ENCODE measurements at places on chromosomes 11 and 22.
A peak's percentile ranks its signal among the peaks of the same experiment; 100 is the strongest.

DNA sequence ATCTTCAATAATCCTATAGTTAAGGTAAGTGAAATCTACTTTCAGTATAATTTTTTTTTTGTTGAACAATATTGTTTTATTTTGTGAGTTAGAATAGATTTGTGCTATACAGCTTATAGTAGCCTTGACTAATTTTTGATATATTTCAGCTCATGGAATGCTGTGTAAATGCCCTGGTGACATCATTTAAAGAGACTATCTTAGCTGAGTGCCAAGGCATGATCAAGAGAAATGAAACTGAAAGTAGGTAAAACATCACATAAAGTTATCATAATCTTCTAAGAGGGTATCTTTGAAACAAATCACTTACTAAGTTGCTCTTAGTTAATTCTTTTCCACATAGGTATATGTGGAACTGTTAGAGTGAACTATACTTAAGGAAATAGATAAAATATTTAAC is 51.4 kb upstream of the ACAT1 start:
- no peak for DNase-seq

DNA sequence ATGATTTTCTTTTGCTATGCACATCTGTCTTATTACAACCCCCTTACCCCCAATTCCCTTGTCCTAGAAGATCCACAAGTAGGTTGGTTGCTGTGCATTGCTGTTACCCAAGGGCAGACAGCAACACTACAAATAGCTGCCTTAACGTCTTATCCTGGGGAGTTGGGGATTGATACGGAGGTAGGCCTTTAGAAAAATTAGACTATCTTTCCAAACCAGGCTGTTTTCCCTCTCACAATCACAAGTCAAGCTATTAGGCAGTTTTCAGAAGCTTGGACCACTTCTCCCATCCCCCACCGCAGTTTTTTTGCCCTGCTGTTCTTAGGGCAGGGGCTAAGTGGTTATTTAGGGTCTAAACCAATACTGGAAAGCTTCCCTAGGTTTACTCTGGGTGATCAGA is 2.8 kb upstream of the PHLDB1 start:
- DNase-seq: no peak

- no peak for DNase-seq
These were observed 37.0 kb downstream of the CYB5R2 start for GRCh38 chr11:7636350-7636749.

- DNase-seq: no peak
These were observed 25.2 kb downstream of the DCPS start for GRCh38 chr11:126328938-126329643.

GRCh38 chr11:117281159-117281558 is 10.0 kb upstream of the BACE1-AS start:
- no peak for DNase-seq

GRCh38 chr11:108751444-108751843 is 86.6 kb downstream of the DDX10 start:
- no peak for DNase-seq

- no peak for DNase-seq
These were observed 39.6 kb upstream of the CTTN start for GRCh38 chr11:70358753-70359152.

DNA sequence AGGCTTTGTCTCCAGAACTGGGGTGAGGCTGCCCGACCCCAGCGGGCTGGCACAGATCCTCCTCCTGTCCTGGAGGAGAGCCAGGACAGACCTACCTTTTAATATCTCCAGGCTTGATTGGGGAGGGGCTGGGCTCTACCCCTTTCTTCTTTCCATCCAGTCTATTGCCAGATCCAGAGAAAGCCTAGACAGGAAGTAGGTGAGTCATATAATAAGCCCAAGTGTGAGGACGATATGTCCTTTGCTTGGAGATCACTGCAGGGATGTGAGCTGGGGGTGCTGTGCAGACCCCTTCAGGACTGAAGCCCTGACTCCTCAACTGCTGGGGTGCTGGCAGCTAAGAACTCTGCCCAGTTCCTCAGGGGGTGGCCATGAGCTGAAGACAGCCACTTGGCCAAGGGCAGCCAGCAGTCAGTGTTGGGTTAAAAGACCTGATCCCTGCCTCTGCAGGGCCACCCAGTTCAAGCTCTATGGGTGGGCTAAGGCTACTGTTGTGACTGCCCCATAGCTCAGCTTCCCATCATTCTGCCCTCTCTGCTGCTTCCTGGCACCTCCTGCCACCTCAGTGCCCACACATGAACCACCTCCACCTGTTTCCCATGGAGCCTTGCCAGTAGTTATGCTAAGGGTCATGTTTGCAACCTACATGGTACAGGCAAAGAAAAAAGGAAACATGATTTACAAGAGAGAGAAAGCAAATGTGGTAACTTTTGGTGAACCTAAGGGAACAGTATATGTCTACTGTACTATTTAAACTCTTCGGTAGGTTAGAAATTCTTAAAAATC is 8.3 kb upstream of the C22orf39 start:
- no peak for DNase-seq

DNA sequence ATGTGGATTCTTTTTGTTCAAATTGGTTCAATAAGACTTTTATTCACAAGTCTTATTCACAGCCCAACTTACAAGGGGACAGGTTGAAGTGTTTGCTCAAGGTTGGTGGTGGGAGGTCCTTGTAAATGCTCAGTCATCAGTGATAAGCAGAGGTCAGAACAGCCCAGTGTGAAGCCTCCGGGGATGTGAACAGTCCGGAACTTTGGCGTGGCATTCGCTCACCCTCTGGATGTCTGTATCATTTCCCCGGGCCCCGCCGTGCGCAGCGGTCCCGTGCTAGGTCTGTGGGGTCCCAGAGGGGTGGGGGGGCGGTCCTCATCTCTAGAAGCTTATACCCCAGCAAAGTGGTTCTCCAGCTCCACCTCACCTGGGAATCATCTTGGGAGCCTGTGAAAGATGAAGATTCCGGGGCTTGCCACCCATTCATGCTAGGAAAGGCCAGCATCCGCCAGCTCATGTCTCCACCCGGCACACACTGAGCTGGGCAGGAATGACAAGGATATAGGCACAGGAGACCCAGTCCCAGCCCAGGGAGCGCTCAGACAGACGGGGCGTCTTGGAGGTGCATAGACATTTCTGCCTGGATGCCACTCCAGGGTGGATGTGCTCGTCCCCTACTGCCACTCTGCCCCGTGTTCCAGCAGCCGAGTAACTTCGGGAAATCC is 327.5 kb downstream of the TBC1D22A start:
- DNase-seq: no peak

GRCh38 chr22:38213990-38214301 is 12.2 kb downstream of the MAFF start:
- no peak for DNase-seq

GRCh38 chr22:38554281-38554680 is 15.7 kb downstream of the DMC1 start:
- DNase-seq: no peak

- no peak for DNase-seq
These were observed 25.3 kb downstream of the PDHX start for GRCh38 chr11:34941688-34942087.

- DNase-seq: peak; percentile 9
These were observed 17.4 kb downstream of the AMOTL1 start for GRCh38 chr11:94785509-94785908.

DNA sequence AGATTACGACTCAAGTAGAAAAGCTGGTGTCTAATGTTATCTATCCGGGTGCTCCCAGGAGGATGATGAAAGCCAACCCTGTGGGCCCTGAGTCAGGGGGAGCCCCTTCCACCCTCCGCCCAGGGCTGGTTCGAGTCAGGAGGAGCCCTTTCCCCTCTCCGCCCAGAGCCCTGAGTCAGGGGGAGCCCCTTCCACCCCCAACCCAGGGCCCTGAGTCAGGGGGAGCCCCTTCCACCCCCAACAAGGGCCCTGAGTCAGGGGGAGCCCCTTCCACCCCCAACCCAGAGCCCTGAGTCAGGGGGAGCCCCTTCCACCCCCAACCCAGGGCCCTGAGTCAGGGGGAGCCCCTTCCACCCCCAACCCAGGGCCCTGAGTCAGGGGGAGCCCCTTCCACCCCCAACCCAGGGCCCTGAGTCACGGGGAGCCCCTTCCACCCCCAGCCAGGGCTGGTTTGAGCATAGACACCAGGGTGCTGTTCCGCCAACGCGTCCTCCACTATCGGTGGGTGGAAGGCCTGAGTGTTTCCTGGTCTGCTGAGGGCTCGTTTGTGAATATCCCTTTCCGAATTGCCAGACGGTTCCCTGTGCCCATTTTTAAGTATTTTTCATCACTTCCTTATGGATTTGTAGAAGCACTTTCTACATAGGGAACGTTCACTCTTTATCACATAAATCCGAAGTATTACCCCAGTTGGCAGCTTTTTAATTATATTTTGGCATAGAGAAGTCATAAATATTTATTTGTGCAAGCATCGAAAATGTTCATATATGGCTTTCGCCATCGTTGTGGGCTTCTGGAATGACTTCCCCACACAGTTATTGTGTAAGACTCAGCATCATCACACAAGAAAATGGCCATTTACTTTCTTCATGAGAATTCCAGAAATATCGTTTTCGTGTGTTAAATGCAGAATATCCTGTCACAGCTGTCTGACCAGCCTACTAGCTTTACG is 380.6 kb downstream of the BRD1 start:
- DNase-seq: no peak

GRCh38 chr11:83249972-83250593 is 36.1 kb downstream of the CCDC90B start:
- DNase-seq: no peak

DNA sequence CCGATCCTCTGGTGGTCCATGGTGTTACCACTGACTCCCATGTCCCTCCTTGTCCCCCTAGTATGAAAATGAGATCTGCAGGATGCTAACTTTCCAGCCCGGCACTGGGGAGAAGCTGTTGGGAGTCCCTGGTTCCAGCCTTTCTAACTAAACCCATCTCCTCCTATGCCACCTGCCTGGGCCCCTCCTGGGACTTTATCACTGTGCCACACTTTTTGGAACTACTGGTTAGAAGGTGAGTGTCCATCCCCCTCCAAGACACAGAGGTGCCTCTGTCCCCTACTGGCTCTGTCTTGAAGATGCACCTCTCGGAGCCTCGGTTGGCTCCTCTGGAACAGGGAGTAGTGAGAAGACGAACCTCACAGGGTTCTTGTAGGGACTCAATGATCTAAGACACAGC is at the start of gene RGL4:
Gene RGL4 (plus strand): TSS at position 301 of the 400 bp plus-strand sequence. CDS start 1,018 bp downstream, outside the sequence.
- DNase-seq: no peak

GRCh38 chr11:3158821-3159220 is 6.3 kb downstream of the OSBPL5 start:
- no peak for DNase-seq

- DNase-seq: no peak
These were observed 41.0 kb downstream of the TMPRSS5 start for GRCh38 chr11:113664981-113665710.

- no peak for DNase-seq
These were observed 85.9 kb upstream of the GRK3 start for GRCh38 chr22:25478528-25478927.

DNA sequence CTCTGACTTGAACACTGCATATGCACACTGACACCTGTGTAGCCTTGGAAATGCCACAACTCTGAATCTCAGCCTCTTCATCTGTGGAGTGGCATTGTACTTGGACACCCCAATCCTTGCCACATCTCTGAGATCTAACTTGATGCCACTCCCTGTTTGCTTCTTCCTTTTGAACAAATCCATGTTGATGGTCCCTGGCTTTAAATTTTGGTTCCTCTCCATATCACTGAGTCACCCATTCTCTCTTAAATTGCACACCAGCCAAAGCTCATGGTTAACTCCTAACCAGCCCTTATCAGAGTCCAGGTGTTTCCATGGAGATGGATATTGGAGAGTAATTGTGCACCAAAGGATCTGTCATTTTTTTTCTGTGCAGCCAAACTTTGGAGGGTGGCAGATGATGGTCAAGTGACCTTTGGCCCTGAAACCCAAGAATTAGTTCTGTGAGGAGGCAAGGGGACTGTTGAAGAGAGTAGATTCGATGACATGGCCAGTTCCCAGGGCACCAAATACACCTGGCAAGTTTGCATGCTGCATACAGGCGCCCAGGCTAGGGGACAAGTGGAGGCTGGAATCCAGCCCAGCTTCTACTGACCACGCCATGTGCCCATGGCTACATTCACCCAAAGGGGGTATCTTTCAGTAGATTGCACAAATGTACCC is 25.1 kb upstream of the PAMR1 start:
- no peak for DNase-seq

DNA sequence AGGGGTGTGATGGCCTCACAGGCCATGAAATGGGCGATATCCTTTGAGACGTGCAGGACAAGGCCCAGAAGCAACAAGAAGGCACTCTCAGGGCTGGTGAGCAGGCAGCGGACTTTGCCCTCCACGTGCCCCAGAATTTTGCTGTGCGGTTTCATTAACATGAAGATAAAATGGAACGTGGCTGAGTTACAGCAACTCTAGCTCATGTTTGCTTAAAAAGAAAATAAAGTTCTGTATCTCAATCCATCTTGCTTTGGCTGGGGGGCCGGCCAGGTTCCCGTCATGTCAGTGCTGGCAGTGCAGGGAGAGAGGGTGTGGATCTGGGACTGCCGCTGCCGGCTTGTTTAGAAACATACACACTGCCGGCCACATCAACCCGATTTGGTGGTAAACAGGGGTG is 370.1 kb downstream of the OPCML start:
- no peak for DNase-seq

Measured in NCI-H2171 (cell line).